ENCODE measurements at places on chromosomes 1 and 21.

GRCh38 chr21:42174173-42174572, 44.8 kb upstream of the ABCG1 start:
- no peak for DNase-seq

DNA sequence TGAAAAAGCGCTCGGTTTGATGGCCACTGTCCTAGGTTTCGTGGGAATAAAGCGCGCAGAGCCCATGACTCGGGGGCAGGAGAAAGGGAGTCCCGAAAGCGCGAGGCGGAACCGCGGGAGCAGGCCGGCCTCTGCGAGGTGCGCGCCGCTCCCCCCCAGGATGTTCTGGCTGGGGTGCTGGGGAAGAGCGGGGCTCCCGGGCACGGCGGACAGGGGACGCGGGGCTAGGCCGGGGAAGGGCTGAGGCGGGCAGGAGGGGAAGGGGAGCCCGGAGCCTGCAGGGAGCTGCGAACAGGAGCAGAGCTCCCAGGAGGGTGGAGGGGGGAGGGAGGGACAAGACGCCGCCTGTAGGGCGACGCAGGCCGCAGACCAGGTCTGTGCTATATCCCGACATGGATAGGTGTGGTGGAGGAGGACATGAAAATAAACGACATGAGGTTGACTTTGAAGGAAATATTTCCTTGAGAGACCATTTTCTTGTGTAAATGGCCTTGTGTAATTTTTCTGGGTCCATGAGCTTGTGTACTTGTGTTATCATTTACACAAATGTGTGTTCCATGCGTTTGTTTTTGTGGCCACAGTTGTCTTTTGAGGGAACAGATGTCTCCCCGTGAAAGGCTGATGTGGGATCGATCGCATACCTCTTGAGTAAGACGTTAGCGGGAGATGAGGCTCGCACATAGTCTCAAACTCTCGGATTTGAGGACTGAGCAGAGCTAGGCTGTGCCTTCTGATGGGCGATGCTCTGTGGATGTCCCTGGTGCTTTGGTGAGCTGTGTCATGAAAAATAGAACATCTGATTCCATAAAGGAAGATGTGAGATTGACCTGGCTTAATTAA, 1.3 kb downstream of the PCNT start:
- DNase-seq = peak; percentile 36

GRCh38 chr1:182671750-182672486, 12.5 kb downstream of the RGS8 start:
- DNase-seq = no peak

- DNase-seq = no peak
Measured at GRCh38 chr1:25472471-25472870, 41.8 kb downstream of the MACO1 start.

- DNase-seq = no peak
Measured at GRCh38 chr1:203598752-203599151, 27.9 kb upstream of the ATP2B4 start.

GRCh38 chr1:185595835-185596667, 138.1 kb upstream of the HMCN1 start:
- peak; percentile 22 for DNase-seq

- no peak for DNase-seq
Measured at GRCh38 chr1:43789604-43790550, 82.5 kb downstream of the ST3GAL3 start.

- no peak for DNase-seq
Measured at GRCh38 chr21:17402937-17403336, 109.9 kb upstream of the CXADR start.

DNA sequence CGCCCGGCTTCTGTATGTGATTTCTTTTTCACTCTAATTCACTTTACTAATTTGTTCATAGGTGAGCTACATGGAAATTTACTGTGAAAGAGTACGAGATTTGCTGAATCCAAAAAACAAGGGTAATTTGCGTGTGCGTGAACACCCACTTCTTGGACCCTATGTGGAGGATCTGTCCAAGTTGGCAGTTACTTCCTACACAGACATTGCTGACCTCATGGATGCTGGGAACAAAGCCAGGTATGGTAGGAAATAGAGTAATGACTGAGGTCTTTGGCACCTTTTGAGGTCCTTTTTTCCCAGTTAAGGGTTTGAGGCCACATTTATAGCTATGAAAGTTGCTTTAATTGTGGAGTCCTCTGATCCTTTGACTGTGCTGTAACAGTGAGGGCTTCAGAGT, 56.9 kb downstream of the KIF1B start:
- no peak for DNase-seq

- DNase-seq = no peak
Measured at GRCh38 chr1:23567996-23568607, 8.8 kb upstream of the ID3 start.

All from SW 1271 (cell line).